ENCODE measurements at places on chromosomes 5 and 9.
A peak's percentile ranks its signal among the peaks of the same experiment; 100 is the strongest.

DNA sequence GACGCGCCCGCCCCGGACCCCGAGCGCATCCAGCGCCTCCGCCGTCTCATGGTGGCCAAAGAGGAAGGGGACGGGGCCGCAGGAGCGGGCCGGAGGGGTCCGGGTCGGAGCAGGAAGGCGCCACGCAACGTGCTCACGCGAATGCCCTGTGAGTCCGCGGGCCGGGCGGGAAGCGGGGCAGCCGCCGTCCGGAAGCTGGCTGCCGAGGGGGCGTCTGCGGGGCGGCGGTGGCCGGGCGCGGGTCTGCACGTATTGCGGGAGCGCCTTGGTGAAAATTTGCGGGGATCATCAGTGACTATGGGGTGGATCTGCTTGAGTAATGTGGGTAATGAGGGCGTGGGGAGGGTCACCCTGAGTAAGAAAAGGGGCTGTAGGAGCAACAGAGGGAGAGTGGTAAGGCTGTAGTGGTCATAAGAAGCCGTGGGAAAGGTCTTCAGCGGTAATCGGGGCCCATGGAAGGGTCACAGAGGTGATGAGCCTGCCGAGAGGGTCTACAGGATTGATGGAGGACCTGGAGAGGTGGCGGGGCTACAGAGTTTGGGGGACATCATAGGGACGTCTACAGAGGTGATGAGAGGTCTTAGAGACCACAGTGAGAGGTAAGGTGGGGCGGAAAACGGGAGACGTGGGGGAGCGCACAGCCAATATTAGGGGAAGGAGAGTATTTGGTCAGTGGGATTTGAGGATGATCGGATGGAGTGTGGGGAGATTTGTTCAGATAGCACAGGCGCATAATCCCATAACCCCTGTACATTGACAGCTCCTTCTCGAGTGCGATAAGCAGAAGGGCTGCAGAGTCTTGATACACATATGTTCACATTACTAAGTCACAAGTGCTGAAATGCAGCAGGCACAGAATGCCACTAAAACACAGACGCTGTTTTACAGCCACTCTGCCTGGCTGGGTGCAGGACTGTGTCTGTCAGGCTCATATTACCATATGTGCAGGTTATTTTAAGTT lies 819 bp downstream of the LSM11 start:
- peak; percentile 6 for DNase-seq

DNA sequence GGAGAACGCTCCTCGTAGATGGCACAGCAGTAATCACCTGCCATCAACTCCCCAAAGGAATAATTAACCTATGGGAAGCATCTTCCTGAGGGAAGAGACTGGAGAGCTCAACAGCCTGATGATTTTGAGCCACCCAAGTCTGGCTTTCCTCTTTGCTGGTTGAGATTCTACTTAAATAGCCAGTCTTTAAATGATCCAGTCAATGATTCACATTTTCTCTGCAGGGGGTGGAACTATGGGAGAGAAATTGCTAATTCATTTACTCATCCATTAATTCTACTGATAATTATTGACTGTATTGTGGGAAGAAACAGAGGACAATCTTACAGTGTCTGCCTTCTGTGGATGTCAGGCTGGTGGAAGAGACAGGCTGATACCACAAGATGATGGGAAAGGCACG lies 355.0 kb upstream of the PANK3 start:
- DNase-seq, result no peak

GRCh38 chr5:158553195-158553961 lies 546.3 kb downstream of the EBF1 start:
- no peak for DNase-seq

- DNase-seq, result no peak
Measured at GRCh38 chr5:79255786-79256557, 20.0 kb downstream of the JMY start.

- DNase-seq, result no peak
Measured at GRCh38 chr5:121757753-121758152, 93.9 kb upstream of the FTMT start.

Measured in activated naive CD4-positive, alpha-beta T cell (primary cell).